Central memory CD4-positive, alpha-beta T cell (primary cell): ENCODE measurements at places on chromosomes 4 and X.

- DNase-seq, result no peak
Observed at GRCh38 chr4:6891436-6892170, 18.0 kb upstream of the TBC1D14 start.

DNA sequence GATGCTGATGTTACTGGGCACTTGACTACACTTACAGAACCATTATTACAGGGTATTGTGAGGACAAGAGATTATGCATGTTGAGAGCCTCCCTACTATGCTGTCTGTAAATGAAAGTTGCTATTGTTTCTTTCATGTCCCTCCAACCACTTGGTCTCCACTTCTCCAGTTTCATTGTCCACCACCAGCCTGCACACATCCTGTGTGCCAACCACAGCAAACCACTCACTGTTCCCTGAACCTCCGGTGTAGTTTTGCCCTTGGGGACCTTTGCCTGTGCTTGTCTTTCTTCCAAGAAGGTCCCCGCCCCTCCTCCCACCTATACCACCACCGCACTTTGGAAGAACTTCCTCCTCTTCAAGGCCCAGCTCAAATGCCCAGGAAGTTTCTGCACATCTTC, 43.1 kb upstream of the AFF2 start:
- DNase-seq, result no peak

DNA sequence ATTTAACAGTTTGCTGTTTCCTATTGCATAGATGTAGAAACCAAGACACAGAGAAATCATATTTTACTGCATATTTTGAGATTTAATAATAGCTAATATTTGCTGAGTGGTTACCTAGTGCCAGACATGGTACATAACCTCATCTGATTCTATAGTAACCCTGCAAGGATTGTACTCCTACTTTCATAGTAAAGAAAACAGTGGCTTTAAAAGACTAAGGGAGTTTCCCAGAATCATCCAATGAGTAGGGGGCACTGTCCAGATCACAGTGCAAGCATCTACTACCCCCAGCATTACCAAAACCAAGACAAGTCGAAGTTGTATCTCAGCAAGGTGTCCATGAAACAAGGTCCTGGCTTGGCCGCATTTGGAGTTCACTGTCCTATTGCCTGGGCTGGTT, 224.5 kb upstream of the TENM3 start:
- no peak for DNase-seq

- DNase-seq, result no peak
Observed at GRCh38 chrX:137058339-137059127, 24.7 kb upstream of the GPR101 start.

GRCh38 chr4:76998251-76998901, 48.8 kb downstream of the SEPTIN11 start:
- no peak for DNase-seq

DNA sequence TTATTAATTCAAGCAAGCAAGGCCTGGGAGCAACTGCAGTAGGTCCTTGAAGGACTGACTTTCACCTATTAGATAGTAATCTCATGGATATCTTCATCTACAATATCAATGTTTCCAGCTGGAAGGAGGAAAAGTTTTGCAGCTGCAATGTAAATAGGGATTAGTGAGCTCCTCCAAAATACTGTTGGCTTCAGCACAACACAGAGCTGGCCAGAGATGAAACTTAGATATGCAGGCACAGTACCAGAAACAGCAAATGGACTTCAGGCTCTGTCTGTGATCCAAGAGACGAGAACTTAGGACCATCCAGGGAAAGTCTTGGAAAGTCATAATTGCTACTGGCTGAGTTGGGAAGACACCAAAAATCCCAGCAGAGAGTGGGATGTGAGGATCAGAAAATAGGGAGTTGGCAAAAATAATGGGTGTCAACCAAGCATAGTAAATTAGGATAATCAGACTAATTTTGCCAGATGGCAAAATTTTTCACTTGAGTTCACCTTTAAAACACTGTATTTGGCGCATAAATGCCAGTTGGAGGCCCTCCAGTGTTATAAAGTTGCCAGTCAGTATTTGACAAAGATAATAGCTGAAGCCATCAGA, 57.5 kb downstream of the PARM1 start:
- no peak for DNase-seq

GRCh38 chrX:9609499-9609898, 144.6 kb downstream of the TBL1X start:
- no peak for DNase-seq

DNA sequence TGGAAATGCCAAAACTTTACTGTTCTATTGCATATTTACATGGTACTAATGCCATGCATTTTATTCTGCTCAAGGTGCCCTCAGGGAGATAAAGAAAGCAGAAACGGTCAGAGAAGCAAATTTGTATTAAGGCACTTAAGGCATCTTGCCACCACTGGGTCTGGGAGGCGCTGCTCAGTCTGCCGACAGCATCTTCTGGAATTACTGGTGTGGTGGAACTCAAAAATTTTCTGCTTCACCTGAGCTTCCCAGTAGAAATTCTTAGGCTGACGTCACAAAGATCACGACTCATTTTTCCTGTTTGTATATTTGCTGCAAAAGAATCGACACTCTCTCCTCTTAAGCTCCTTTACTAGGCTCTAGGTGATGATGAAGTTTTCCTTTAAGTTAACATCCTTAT, 3.0 kb downstream of the RASSF6 start:
- no peak for DNase-seq

GRCh38 chr4:10482913-10483312, 25.7 kb upstream of the ZNF518B start:
- DNase-seq, result no peak

DNA sequence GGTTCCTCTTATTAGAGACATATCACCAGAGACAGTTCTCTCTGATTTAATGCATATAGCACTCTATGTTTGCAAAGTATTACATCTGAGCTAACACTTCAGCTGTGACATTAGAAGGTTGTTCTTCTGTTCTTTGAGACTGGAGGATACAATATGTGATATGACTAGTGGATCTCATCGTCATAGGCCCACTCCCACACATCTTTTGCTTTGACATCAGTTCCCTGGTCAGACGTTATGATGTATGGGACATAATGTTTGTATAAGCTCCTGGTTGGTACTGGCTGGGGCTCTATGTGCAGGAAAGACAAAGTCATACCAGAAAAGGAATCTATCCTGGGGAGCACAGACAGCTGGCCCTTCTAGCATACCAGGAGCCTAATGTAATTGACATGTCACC, 57.7 kb upstream of the MAML3 start:
- DNase-seq, result no peak

DNA sequence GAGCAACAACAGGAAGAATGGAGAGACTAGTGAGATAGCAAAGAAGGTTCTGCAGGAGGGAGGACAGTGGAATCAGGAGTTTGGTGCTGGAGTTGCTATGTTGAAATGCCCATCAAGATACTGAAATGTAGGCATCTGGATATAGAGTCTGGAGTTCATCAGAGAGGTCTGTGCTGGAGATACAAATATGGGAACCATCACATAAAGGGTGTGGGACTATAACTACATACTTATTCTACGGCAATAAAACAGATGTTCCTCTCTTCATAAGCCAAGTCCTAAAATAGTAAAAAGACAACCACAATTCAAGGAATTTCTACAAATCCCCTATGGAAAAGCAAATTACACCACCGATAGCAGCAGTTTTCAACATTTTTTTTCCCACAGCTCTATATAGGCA, 1.6 kb downstream of the MED14 start:
- DNase-seq, result no peak
